ENCODE measurements at places on chromosomes 3 and 15.
A peak's percentile ranks its signal among the peaks of the same experiment; 100 is the strongest.

- DNase-seq = no peak
Observed at GRCh38 chr3:74332165-74332564, 282.3 kb downstream of the CNTN3 start.

- DNase-seq = no peak
Observed at GRCh38 chr15:51367322-51367976, 26.0 kb downstream of the GLDN start.

DNA sequence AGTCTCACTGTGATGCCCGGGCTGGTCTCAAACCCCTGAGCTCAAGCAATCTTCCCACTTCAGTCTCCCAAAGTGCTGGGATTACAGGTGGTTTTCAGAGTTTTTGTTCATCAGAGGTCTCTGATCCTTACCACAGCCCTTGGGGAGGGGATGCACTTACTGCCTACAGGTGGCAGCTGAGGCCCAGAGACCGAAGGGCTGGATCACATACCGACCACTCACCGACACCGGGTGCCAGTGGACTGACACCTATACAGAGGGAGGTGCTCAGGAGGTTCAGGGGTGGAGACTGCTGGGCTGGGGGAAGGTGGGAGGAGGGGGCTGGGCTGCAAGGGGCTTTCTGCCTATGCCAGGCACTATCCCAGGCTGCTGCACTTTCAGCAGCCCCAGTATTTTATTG, 19.5 kb downstream of the DUSP7 start:
- no peak for DNase-seq

DNA sequence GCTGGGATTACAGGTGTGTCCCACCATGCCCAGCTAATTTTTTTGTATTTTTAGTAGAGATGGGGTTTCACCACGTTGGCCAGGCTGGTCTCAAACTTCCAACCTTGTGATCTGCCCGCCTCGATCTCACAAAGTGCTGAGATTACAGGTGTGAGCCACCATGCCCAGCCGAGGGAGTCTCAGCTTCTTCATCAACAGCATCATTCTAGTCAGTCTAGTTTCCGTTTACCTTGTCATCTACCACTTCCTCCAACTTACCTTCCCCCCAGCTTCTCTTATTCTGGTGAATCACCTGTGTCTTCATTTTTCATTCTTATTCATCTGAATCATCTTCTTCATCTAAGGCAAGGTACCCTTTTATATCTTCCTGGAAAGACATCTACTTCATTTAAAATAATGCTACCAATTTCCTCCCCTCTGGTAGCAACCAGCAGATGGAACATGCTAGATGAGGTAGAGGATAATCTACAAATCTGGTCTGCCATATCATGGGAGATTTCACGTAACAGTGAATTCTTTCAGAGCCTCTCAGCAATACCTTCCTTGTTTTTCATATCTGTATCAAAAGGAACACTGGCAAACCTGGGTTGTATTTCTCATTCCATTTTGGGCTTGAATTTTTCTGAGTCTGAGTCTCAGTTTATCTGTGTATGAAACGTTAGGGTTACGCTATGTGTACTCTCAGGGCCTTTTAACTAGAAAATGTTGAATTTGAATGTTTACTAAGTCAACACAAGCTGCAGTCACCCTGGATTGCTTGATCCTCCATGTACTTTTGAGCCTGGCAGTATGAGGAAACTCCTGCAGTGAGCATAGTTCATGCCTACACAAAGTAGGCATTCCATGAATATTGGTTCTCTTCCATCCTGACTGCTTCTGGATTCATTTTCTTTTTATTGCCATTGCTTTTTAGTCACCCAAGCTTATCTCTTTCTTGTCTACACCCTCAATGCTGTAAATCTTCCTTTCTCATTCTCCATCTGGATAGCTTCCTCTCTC, 16.8 kb downstream of the LPP start:
- DNase-seq = peak; percentile 36

GRCh38 chr3:42117175-42118008, 26.2 kb downstream of the TRAK1 start:
- no peak for DNase-seq

Data from activated T-cell treated with anti-CD3 and anti-CD28 coated beads for 48 hours (primary cell).